ENCODE measurements at places on chromosomes 1 and 21. TPM values are rescaled to one million over a fixed set of nuclear protein-coding genes. Genes with fewer than 3 reads are reported as not detected.

DNA sequence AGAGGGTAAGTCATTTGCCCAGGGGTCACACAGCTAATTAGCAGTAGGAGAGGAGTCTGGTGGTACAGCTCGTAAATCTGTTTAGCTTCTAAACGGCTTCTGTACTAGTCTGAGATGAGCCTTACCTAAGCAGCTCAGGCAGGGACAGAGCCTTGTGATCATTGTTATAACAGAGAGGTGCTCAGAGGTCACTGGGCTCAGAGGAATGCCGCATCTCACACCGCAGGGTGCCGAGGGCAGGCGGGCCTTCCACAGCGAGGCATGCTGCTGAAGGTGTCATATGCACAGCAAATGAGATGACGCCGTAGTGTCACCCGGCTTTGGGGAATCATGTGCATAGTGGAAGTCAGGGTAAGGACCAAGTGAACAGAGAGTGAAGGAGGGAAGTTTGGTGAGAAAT, 305.2 kb upstream of the FMN2 start:
- DNase-seq: no peak

- DNase-seq: no peak
Observed at GRCh38 chr1:36924282-36924811, 110.0 kb downstream of the GRIK3 start.

GRCh38 chr1:75796376-75797272, at the start of gene MSH4:
Gene MSH4 (plus strand): TSS chr1:75796882. CDS start chr1:75796986, 104 bp downstream.
- DNase-seq: no peak

Gene EFHD2
- 135 TPM for total RNA-seq

Gene KCNK1
- total RNA-seq: 0.73 TPM

Data from T-helper 17 cell (primary cell).